Neural crest cell (in vitro differentiated cells): ENCODE measurements at places on chromosomes 16 and 17.

DNA sequence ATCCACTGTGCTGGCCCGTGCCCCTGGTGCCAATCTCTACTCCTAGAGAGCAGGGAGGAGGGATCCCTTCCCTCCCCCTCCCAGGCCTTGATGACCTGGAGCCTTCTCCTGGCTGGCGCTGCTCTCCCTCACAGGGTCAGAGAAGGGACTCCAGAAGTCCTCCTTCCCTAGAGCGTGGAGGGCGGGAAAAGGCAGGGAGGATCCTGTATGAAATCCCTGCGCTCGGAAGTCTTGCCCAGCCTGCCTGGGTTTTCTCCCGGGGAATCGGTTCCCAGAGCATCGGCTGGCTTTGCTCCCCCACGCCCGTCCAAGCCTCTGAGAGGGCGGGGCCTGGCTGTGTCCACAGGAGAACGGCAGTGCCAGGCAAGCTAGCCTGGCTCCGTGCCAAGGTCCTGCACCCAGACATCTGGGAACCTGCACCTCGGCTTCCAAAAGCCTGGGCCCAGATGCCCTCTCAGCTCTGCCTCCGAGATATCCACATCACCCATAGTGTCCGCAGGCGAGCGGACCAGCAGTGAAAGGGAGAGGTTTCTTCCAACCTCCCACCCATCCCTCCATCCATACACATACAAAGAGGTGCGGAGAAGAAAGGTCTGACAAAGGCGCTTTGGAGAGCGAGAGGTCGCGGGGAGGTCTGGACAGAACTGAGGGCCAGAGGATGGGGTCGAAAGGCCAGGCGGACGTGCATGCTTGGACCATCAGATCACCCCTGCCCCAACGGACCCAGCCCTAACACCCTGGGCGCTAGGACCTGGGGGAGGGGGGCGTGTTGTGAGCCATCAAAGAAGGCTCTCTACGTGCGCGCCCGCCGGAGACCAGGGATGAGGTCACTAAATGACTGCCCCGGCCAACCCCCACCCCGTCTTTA lies 1.1 kb downstream of the MPP2 start:
- peaks cover 19% of the 10 kb centered on the region for H3K27me3 ChIP-seq
- peak overlapping the region; percentile 79 for H3K27ac ChIP-seq
- H3K4me1 ChIP-seq, result peaks cover 34% of the 10 kb centered on the region
- DNase-seq, result peak; percentile 61

DNA sequence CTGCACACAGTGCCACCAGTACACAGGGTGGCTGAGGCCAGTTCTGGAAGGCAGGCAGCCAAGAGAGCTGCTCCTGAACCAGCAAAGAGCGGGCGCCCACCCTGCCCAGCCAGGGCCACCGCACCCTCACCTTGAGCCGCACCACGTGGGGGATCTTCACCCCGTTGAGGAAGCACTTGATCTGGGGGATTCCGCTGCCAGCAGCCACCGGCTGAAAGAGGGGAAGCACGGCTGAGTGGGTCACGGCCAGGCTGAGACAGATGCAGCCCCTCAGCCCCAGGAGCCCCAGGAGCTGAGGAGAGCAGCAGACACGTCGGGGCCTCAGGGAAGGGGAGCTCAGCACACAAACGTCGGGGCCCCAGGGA lies 14.6 kb upstream of the CCDC154 start:
- H3K4me3 ChIP-seq, result no peak overlapping the region
- H3K27me3 ChIP-seq, result no peaks in the 10 kb centered on the region
- H3K4me1 ChIP-seq, result no peaks in the 10 kb centered on the region
- no peaks in the 10 kb centered on the region for H3K36me3 ChIP-seq
- DNase-seq, result no peak
- no peak overlapping the region for H3K27ac ChIP-seq

DNA sequence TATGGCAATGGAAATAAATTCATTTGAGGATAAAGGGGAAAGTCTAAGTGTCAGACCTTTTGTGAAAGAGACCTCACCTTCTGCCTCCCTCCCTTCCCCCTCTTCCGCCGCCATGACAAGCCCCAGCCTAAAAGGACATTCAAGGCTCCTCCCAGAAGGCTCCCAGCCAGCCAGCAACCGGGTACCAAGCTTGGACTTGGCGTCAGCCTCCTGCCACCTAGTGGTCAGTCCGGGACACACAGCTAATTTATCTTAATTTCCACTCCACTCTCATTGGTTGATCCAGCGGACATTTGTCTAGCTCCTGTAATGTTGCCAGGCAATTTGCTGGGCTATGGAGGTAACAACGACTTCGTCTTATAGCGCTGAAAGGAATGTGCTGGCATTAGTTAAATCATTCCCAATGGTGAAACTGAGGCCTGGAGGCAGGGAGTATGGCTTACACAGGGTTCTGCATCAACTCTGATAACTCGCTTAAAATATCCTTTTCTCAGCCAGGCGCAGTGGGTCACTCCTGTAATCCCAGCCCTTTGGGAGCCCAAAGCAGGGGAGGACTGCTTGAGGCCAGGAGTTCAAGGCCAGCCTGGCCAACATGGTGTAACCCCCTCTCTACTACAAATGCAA lies 19.3 kb upstream of the CLEC3A start:
- H3K4me1 ChIP-seq, result peaks cover 6% of the 10 kb centered on the region
- H3K36me3 ChIP-seq, result no peaks in the 10 kb centered on the region
- H3K4me3 ChIP-seq, result no peak overlapping the region
- H3K27me3 ChIP-seq, result no peaks in the 10 kb centered on the region
- DNase-seq, result peak; percentile 87

GRCh38 chr17:39123627-39124026 lies 27.8 kb downstream of the PLXDC1 start:
- no peak overlapping the region for H3K27ac ChIP-seq
- H3K27me3 ChIP-seq, result no peaks in the 10 kb centered on the region
- no peak for DNase-seq
- no peaks in the 10 kb centered on the region for H3K36me3 ChIP-seq
- no peak overlapping the region for H3K4me3 ChIP-seq

GRCh38 chr16:87327798-87328495 lies 10.8 kb upstream of the C16orf95 start:
- H3K36me3 ChIP-seq, result no peaks in the 10 kb centered on the region
- no peak for DNase-seq
- H3K27me3 ChIP-seq, result no peaks in the 10 kb centered on the region
- no peak overlapping the region for H3K4me3 ChIP-seq
- H3K4me1 ChIP-seq, result no peaks in the 10 kb centered on the region

- peaks cover 20% of the 10 kb centered on the region for H3K27me3 ChIP-seq
- DNase-seq, result no peak
- no peak overlapping the region for H3K27ac ChIP-seq
- H3K36me3 ChIP-seq, result no peaks in the 10 kb centered on the region
- H3K4me3 ChIP-seq, result no peak overlapping the region
- H3K4me1 ChIP-seq, result no peaks in the 10 kb centered on the region
Measured at GRCh38 chr17:58269557-58270291, 11.0 kb downstream of the MPO start.

GRCh38 chr17:40442392-40443195 lies 656 bp upstream of the IGFBP4 start:
- no peaks in the 10 kb centered on the region for H3K36me3 ChIP-seq
- H3K4me3 ChIP-seq, result peak overlapping the region; percentile 68
- peaks cover 24% of the 10 kb centered on the region for H3K4me1 ChIP-seq
- peaks cover 8% of the 10 kb centered on the region for H3K27me3 ChIP-seq

DNA sequence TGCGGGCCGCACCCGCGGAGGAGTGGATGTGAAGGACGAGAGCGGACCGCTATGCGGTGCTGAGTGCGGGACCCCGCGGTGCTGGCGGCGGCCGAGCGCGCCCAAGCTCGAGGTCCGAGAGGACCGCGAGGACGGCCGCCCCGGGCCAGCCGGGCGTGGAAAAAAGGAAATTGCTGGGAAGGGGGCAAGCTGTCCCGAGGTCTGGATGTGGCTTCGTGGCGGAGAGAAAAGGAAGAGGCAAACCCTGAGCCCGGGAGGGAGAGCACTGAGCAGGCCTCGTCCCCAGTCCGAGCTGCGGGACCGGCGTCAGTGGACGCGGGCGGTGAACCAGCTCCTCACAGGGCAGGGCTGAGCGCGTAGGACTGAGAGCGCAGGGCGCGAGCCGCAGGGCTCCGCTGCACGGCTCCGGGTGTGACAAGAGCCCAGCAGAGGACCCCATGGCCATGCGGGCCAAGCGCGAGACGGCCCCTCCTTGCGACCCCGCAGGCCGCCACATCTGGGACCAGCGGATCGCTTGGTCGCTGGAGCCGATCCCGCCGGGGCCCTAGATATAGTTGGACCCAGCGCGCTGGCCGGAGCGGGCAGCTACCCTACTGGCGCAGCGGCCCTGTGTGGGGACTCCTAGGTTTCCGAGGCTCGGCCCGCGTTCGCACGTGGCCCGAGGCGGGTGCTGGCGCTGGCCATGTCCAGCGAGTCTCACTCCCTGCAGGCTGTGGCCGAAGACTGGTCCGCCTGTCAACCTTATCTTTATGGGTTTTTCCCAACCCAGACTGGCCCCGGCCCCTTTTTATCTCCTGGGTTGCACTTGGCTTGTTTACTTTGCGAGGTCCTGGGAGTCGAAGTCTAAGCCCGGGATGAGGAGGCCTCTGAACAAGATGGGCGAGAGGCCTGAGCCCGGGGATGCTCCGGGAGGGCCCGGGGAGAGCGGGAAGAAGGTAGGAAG lies 2.4 kb downstream of the TBX4 start:
- DNase-seq, result no peak
- H3K27ac ChIP-seq, result no peak overlapping the region
- peaks cover 97% of the 10 kb centered on the region for H3K27me3 ChIP-seq
- peaks cover 3% of the 10 kb centered on the region for H3K36me3 ChIP-seq
- H3K4me1 ChIP-seq, result peaks cover 31% of the 10 kb centered on the region
- peak overlapping the region; percentile 25 for H3K4me3 ChIP-seq

DNA sequence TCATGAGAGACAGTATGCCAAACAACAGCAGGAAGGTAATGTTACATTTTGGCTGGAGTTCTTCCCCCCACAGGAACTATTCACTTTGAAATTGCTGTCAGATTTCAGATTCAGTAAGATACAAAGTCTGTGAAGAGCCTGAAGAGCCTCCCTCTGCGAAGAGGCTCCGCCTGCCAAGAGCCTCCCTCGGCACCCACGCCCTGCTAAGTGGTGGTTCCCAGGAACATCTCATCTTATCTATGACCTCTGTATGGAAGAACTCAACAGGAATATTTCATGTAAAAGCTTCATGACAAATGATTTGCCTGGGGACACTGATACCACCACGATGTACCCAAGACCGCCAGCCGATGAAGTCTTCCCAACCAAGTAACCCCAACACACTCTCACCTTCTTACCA lies 3.2 kb downstream of the ZC3H7A start:
- peaks cover 63% of the 10 kb centered on the region for H3K4me1 ChIP-seq
- H3K4me3 ChIP-seq, result peak overlapping the region; percentile 73
- no peaks in the 10 kb centered on the region for H3K27me3 ChIP-seq
- H3K27ac ChIP-seq, result peak overlapping the region; percentile 16
- DNase-seq, result no peak
